T-cell (primary cell): ENCODE measurements at places on chromosomes 12 and 14. TPM values are rescaled to one million over a fixed set of nuclear protein-coding genes. Genes with fewer than 3 reads are reported as not detected.

The TSPAN19 gene
- not detected for total RNA-seq

The ATF7IP gene
- total RNA-seq, result 112 TPM

- H3K27me3 ChIP-seq, result no peaks in the 10 kb centered on the region
- no peak overlapping the region for H3K4me3 ChIP-seq
- no peak overlapping the region for H3K27ac ChIP-seq
- DNase-seq, result no peak
Observed at GRCh38 chr12:575129-575502, 88.1 kb downstream of the NINJ2 start.

DNA sequence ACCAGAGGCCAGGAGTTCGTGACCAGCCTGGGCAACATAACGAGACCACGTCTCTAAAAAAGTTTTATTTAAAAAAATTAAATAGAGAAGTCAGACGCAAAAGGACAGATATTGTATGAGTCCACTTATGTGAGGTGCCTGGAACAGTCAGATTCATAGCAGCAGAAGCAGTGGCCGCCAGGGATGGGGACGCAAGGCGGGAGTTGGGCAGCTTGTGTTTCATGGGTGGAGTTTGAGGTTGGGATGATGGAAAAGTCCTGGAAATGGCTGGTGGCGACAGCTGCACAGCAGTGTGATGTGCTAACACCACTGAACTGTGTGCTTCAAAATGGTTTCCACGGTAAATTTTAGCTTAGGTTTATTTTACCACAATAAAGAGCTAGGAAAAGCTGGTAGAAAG lies 57.6 kb upstream of the DDX11 start:
- no peaks in the 10 kb centered on the region for H3K36me3 ChIP-seq
- no peak overlapping the region for H3K27ac ChIP-seq
- H3K4me3 ChIP-seq, result no peak overlapping the region
- no peaks in the 10 kb centered on the region for H3K4me1 ChIP-seq
- no peak for DNase-seq
- no peaks in the 10 kb centered on the region for H3K27me3 ChIP-seq

DNA sequence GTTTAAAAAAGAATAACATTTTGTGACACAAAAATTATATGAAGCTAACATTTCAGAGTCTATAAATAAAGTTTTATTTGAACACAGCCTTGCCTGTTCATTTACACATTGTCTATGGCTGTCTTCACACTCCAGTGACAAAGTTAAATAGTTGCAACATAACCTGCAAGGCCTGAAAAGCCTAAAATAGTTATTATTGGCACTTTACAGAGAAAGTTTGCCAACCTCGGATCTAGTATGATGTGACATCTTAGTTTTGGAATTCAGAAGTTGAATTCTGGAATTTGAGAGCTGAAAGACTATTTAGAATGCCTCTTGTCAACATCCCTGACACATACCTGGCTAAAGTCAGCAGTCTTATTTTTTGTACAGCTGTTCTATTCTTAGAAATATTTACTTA lies 68.3 kb downstream of the DYRK2 start:
- no peak overlapping the region for H3K27ac ChIP-seq
- H3K4me3 ChIP-seq, result no peak overlapping the region
- peaks cover 2% of the 10 kb centered on the region for H3K36me3 ChIP-seq
- DNase-seq, result no peak
- no peaks in the 10 kb centered on the region for H3K27me3 ChIP-seq

- no peak for DNase-seq
- no peak overlapping the region for H3K27ac ChIP-seq
- no peak overlapping the region for H3K4me3 ChIP-seq
- no peaks in the 10 kb centered on the region for H3K27me3 ChIP-seq
- H3K36me3 ChIP-seq, result no peaks in the 10 kb centered on the region
Observed at GRCh38 chr14:59130462-59130861, 58.0 kb upstream of the DAAM1 start.

DNA sequence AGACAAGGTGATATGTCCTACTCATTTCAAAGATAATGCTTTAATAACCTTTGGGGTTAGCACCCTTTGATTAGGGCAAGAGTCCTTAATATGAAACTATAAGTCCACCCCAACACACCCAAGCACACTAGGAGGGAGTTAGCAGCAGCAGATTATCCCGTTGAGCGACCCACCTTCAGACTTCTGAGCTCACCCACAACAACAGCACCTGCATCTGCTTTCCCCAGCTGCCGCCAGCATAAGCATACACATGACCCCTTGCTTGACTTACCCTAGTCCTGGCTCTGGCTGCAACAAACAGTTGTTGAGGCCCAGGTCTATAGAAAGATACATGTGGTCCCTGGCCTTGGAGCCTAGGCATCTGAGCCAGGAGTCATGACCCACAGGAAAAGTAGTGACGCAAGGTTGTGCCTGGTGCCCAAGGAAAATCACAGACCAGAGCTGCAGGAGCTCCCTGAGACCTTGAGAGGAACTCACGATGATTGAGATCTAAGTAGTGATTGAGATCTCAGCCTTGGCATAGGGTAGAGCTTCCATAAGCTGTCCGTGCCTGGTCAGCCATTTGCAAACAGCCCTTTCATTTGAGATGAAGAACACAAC lies 19.0 kb downstream of the ZDHHC22 start:
- no peak for DNase-seq
- H3K4me3 ChIP-seq, result no peak overlapping the region
- H3K27ac ChIP-seq, result peak overlapping the region; percentile 77
- no peaks in the 10 kb centered on the region for H3K36me3 ChIP-seq

DNA sequence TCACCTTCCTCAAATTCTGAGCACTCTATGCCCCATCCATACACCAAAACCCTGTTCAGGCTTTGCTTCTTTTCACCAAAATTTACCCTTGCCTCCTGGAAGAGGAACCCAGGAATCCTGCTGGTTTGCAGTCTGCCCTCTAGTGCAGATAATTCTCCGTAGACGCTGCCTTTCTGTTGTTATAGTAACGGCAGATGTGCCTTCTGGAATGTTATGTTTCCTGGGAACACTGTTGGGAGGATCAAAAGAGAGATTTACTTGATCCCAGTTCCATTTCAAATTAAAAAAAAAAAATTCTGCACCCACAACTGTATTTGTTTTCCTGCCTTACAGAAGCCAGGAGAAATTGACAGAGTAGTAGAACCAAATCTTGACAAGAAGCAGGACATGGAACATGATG lies 104.2 kb upstream of the RMST start:
- H3K4me1 ChIP-seq, result no peaks in the 10 kb centered on the region
- no peak overlapping the region for H3K4me3 ChIP-seq
- H3K27ac ChIP-seq, result no peak overlapping the region
- H3K36me3 ChIP-seq, result no peaks in the 10 kb centered on the region

GRCh38 chr14:59207506-59207933 lies 19.1 kb downstream of the DAAM1 start:
- H3K36me3 ChIP-seq, result no peaks in the 10 kb centered on the region
- no peak for DNase-seq
- no peaks in the 10 kb centered on the region for H3K4me1 ChIP-seq
- no peaks in the 10 kb centered on the region for H3K27me3 ChIP-seq

DNA sequence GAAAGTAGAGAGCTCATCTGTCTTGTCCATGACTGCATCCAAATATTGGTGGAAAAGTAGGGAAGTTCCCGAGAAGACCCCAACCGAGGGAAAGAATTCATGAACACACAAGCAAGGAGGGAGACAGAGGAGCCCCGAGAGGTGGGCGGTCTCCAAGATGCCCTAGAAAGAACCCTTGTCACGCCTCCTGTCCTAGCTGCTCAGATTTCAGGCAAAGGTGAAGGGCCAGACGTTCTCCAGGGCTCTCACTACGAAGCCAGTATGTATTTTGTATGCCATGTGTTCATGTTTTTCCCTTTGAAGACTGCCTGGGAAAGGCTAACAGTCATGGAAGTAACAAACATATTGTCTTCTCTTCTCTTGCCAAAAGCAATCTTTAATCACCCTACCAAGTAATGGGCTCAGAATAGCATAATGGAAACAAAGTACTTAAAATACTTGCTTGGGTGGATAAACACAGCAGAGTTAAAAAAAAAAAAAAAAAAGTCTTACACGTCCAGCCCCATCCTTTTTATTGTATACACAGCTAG lies 99.2 kb upstream of the TBX3 start:
- no peak overlapping the region for H3K27ac ChIP-seq
- H3K4me1 ChIP-seq, result no peaks in the 10 kb centered on the region
- H3K27me3 ChIP-seq, result no peaks in the 10 kb centered on the region
- H3K36me3 ChIP-seq, result no peaks in the 10 kb centered on the region
- H3K4me3 ChIP-seq, result no peak overlapping the region
- DNase-seq, result no peak

DNA sequence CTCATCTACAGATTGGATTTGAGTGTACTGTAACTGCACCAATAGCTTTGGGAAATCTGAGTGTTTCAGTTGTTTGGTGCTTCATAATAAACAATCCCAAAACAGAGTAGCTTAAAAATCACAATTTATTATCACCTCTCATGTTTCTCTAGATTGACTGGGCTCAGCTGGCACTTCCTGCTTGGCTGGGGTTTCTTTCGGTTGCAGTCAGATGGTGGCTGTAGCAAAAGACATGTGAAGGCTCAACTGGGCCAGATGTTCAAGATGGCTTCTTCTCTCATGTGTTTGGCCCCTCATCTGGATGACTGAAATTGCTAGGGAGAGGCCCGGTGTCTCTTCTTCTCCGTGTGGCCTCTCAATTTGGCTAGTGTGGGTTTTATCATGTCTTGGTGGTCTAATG lies 12.1 kb upstream of the BMP4 start:
- H3K36me3 ChIP-seq, result no peaks in the 10 kb centered on the region
- no peak overlapping the region for H3K27ac ChIP-seq
- no peaks in the 10 kb centered on the region for H3K4me1 ChIP-seq
- no peak overlapping the region for H3K4me3 ChIP-seq

GRCh38 chr12:26769611-26770010 lies 63.4 kb downstream of the ITPR2 start:
- no peak overlapping the region for H3K27ac ChIP-seq
- no peaks in the 10 kb centered on the region for H3K36me3 ChIP-seq
- no peak for DNase-seq
- H3K27me3 ChIP-seq, result no peaks in the 10 kb centered on the region
